ENCODE measurements at places on chromosomes 7 and 10.
A peak's percentile ranks its signal among the peaks of the same experiment; 100 is the strongest.

GRCh38 chr10:42734536-42734935, 48.1 kb upstream of the BMS1 start:
- no peak for DNase-seq

DNA sequence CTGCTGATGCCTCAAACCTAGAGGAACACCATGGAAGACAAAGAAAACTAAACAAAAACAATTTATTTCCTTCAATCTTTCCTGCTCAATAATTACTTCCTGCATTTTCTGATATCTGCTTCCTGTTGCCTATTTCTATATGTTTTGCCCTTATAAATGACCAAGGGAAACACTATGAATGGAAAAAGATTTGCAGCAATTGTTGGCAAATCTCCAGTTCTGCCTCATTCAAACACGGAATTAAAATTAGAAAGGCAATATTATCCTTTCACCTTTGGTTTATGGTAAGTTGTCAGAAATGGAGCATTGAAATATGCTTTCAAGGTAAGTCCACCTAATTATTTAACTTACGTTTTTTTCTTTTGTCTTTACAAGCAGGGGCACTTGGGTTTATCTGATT, 552.2 kb upstream of the ANKRD30A start:
- DNase-seq: no peak

DNA sequence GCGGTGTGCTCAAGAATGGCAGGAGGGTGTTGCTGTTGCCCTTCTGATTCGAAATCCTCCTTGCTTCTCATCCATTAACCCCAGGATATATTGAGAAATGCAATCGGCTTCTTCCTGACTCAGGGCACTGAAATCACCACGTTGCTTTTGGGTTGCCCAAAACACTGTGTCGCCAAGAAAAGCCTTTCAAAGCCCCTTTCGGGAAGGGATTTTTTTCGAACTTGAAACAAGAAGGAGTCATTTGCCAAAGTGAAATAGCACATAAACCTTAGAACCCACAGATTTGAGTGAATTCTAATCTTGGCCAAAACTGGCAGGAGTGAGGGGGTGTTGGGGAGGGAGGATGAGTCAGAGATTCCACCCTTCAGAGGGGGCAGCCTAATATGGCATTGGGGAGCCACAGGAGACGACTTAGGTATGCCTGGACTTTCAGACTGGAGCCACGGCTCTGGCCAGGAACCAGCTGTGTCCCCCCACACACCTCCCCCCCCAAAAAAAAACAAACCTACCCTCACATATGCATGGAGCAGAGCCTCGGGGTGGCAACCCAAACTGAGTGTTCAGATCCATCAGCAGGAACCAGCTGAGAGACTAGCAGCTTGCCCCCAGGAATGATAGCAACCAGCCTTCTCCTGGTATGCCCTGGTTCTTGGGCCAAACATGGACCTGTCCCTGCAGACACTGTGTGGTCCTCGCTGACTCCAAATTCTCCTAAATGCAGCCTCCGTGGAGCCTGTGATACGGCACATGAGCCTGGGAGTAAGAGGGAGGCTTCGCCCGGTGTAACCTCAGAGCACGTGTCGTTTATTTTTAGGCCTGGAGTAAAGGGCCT, 138.4 kb downstream of the FGFR2 start:
- no peak for DNase-seq

DNA sequence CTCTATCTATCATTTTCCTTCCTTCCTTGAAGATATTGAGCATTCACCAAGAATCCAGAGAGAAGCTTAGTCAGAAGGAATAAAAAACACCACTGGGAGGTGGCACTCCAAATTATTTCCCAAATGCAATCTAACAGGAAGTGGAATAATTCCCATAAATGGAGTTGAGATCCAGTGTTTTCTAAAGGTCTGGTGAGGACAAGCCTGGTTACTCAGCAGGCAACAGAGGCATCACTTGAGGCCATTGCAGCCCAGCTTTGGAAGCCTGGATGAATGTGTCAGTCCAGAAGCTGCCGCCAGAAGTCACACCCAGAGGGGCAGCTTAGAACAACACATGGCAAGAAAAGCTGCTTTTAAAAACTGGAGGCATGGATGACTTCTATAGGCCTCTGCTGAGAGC, 288.9 kb upstream of the KLF6 start:
- DNase-seq: no peak

GRCh38 chr10:6669269-6669859, 89.3 kb upstream of the PRKCQ start:
- no peak for DNase-seq

DNA sequence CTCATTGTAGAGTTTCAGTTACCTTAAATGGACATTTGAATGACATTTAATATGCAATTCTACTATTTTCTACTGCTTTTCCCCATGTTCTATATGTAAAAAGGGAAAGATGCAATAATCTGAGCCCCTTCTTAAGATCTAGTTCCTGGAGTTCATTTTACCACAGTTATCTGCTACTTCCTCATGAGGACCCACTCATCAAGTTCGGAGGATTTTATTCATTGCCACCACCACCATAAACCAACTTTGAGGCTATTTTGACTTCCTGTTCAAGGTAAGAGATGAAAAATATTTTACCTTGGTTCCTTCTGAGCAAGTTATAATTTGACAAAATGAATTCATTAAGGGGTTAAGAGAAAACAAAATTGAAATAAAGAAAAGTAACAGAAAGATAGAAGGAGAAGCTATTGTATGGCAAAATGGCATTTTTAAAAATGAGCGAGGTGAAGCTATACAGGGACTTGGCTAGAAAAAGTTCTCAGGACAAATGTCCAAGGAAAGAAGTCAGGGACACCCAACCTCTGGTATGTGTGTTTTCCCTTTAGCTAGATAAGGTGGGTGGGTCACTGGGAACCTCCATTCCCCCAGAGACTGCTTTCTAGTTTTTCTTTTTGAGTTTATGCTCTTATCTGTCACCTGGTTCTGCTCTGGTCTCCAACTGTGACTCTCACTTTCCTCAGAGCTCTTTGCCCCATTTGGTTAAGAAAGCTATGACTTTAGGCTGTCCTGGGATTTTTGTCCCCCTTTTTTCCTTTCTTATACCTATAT, 14.9 kb upstream of the FAM3C start:
- no peak for DNase-seq

GRCh38 chr10:78178940-78179339, 145.3 kb downstream of the RPS24 start:
- DNase-seq: no peak

GRCh38 chr10:77771450-77771849, 133.8 kb upstream of the KCNMA1 start:
- no peak for DNase-seq

DNA sequence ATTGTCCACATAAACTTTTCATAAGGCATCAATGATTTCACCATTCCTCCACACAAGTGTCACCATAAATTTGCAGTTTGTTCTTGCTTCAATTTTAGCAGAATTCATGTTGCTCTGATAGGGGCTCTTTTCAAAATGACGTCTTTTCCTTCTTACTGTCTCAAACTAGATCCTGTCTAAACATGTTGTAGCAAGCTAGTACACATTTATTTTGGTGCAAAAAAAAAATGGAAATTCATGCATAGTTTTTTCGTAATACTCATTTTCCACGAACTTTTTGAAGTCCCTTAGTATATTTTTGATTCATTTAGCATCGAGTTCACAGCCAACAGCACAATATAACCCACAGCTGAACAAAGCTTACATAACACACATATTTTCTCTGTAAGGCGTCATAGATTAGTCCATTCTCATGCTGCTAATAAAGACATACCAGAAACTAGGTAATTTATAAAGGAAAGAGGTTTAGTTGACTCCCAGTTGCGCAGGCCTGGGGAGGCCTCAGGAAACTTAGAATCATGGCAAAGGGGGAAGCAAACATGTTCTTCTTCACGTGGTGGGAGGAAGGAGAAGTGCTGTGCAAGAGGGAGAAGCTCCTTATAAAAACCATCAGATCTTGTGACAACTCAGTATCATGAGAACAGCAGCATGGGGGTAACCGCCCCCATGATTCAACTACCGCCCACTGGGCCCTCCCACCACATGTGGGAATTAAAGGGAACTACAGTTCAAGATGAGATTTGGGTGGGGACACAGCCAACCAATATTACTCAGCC, 301.5 kb downstream of the CCDC3 start:
- no peak for DNase-seq

DNA sequence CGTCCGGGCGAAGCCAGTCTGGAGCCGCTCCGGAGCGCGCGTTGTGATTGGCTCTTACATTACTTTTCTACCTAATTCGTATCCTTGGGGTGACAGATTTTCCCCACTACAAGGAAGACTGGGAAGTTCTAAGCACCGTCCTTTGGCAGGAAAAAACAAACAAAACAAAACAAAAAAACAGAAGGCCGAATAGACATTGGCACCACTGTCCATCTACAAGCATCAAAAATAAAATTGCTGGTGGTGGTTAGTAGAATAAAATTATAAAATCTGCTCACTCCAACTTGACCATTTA, 651 bp upstream of the SKAP2 start:
- DNase-seq: peak; percentile 23

DNA sequence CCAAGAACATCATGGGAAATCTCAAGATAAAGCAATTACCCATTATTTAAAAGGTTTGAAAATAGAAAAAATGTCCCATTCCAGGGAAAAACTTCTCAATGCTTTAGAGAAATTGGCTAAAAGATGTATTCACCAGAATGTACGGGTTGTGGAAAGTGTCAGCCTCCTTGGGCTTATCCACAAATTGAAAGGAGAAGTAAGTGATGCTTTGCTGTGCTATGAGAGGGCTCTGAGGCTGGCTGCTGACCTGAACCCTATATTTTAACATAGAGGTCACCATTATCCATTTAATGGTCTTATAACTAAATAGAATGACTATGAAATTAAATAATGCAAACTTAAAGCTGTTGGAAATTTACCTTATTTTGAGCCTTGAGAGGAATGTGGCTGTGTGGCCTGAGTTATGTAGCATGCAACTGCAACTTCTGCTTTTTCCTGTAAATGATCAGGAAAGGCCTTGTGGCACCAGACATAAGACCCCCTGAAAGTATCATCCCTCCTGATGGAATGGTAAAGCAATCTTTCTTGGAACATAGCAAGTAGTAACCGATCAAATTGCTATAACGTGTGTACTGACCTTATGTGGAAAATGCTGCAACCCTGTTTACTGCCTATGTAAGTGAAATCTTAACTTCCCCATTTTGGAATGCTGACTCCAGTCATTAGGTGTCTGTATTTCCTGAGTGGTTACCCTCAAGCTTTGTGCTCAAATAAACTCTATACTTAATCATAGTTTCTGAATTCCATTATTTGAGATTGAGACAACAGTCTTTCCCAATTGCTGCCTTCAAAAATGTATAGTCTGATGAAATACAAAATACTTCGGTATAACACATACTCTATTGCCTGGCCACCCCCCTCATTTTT, 6.9 kb downstream of the IFIT1B start:
- no peak for DNase-seq

DNA sequence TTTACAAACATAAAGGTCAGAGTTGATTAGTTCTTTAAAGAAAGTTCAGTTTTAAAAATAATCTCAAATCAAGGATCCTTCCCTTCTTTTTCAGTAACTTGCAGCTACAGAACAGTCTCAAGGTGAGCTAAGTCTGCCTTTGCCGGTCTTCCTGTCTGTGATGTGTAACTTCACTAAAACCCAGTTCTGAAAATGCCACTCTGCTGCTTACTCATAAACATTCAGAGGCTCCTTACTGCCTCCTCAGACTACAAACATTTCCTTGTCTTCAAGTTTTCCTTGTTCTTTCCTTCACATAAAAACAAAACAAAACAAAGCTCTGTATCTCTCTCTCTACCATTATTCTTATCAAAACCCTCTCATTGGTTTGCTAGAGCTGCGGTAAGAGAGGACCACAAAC, 128.7 kb downstream of the ETV1 start:
- DNase-seq: no peak

- DNase-seq: no peak
Measured at GRCh38 chr7:80768756-80769155, 130.3 kb downstream of the CD36 start.

DNA sequence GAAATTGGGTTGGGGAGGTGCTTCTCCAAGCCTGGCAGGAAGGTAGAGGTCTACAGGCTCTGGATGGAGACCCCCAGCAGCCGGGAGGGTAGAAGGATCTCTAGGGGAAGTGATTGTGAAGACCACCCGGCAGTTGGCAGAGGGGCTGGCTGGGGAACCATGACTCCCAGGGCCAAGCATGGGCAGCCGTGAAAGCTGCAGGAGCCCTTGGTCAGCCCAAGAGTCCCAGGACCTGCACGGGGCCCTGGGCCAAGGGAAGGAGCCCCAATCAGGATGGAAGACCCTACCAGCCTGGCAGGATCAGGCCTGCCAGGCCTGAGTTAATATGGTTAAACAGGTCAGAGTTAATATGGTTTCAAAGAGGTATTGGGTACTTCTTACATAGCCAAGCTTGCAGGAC, 126.3 kb upstream of the NANOS1 start:
- no peak for DNase-seq

DNA sequence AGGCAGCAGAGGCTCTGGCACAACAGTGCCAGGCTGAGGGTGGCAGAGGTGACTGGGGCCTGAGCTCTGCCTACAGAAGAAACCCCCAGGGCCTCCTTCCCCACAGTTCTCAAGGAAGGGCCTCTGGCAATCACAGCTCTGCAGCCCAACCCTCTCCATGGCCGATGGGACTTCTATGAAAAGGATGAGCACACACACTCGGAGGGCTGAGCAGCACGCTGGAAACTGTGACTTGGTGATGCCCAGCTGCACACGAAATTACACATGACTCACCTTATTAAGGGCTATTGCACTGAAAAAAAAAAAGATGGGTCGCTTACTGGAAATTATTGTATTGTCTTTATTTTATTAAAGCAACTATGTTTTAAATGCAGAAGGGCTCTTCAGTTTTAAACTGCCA, 42.9 kb upstream of the LRRC18 start:
- DNase-seq: no peak

DNA sequence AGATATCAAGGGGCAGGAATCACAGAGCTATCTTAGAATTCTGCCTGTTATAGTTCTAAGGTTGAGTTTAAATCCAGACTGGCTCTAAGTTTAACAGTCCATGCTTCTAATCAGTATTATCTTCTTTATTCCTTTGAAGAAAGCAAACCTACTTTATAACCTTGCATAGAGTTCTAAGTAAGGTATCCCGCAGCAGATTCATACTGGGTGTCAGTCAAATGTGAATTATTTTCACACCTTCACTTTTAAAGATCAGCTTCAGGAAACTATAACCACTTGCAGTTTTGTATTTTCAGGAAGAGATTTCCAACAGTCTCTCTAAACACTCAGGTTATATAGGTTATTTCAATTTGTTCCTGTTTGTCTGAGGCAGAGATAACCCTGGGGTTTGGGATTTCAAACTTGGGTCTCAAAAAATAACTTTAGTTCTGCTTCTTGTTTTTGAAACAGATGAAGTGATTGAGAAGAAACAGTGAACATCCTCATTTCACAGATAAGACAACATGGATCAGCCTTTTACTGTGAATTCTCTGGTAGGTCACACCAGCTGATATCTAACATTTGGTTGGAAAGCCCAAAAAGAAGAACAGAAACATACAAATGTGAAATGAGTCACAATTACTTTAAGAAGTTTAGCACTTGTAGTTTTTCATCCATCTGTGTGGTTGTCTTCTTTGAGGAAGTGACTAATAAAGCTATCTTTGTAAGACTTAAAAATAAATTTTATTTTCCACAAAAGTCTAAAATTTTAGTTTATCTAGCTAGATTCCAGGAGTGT, 21.4 kb downstream of the STAMBPL1 start:
- DNase-seq: no peak

- DNase-seq: peak; percentile 25
Measured at GRCh38 chr7:145106001-145106400, 270.1 kb upstream of the TPK1 start.

- no peak for DNase-seq
Measured at GRCh38 chr10:71371750-71372166, 25.0 kb upstream of the CDH23 start.

- DNase-seq: no peak
Measured at GRCh38 chr10:69894156-69894555, 92.5 kb downstream of the COL13A1 start.
